Lower leg skin (tissue), 4 donors: ENCODE measurements at places on chromosomes 3 and 15. TPM values are rescaled to one million over a fixed set of nuclear protein-coding genes. Genes with fewer than 3 reads are reported as not detected.

GRCh38 chr3:123518892-123519485, 65.9 kb downstream of the HACD2 start:
- no peak for DNase-seq

GRCh38 chr3:119184796-119185570, 11.6 kb downstream of the UPK1B start:
- DNase-seq = no peak

Gene BUB1B
- 1.9 TPM for total RNA-seq

Gene CLDN1
- 452 TPM for total RNA-seq
